WERI-Rb-1 (cell line): ENCODE measurements at places on chromosomes 4 and X.

- DNase-seq, result no peak
These were observed 38.6 kb downstream of the TRIM2 start for GRCh38 chr4:153242839-153243324.

DNA sequence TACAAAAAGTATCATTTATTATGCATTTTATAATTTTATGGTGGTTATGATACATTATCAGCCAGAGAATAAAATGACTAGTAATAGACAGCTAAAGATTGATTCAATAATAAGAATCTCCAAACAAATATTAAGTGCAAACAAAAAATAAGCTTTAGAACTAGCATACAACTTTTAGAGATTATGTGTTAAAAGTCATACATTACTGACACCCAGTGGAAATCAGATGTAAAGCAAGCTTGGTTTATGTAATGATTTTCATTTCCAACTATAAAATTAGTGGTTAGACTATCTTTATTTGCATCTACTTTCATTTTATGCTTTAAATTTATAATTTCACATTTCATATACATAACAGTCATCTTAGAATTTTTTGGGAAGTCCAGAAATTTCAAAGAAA lies 57.7 kb downstream of the IL13RA2 start:
- no peak for DNase-seq

DNA sequence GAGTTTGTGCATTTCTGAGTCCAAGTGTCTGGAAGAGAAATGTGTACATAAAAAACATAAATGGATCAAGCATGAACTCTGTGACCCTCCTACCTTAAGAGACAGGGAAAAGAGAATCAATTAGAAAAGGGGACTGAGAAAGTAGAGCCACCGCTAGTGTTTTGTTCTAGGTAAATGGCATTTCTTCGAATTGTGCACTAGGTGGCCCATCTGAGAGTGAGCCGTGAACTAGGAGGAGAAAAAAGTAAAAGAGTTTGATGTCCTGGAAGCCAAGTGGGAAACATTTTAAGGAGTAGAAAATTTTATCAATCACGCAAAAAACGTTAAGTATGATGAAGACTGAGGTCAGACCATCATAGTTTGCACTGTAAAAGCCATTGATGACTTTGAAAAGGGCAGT lies 55.1 kb downstream of the NAF1 start:
- DNase-seq, result peak; percentile 16

- DNase-seq, result no peak
These were observed 22.7 kb downstream of the KLF3 start for GRCh38 chr4:38686682-38687081.

- DNase-seq, result peak; percentile 67
These were observed 6.2 kb upstream of the FHDC1 start for GRCh38 chr4:152929888-152930287.
